ENCODE measurements at places on chromosomes 12 and 14. TPM values are rescaled to one million over a fixed set of nuclear protein-coding genes. Genes with fewer than 3 reads are reported as not detected.

ANO2 gene
- 4.8 TPM for total RNA-seq

SERPINA10 gene
- not detected for total RNA-seq

EPYC gene
- not detected for total RNA-seq

PIWIL1 gene
- not detected for total RNA-seq

NGB gene
- total RNA-seq = not detected

BDKRB2 gene
- total RNA-seq = 9.1 TPM

TCL1B gene
- total RNA-seq = not detected

TEX52 gene
- total RNA-seq = not detected

FGD6 gene
- 21.4 TPM for total RNA-seq

DCN gene
- 470 TPM for total RNA-seq

NELL2 gene
- total RNA-seq = 24.0 TPM

RAB35 gene
- 18.7 TPM for total RNA-seq

DHH gene
- total RNA-seq = 9.0 TPM

BORCS5 gene
- 35.7 TPM for total RNA-seq

AICDA gene
- 0.10 TPM for total RNA-seq

GPRC5D gene
- total RNA-seq = not detected

NRXN3 gene
- 2.9 TPM for total RNA-seq

KSR2 gene
- 0.10 TPM for total RNA-seq

SERPINA1 gene
- 2.5 TPM for total RNA-seq

PRPH gene
- total RNA-seq = 5.2 TPM

KRT82 gene
- not detected for total RNA-seq

MMP19 gene
- 1.5 TPM for total RNA-seq

IFT43 gene
- 22.0 TPM for total RNA-seq

KRT6A gene
- total RNA-seq = 299 TPM

CRIP1 gene
- total RNA-seq = 49.3 TPM

NEUROD4 gene
- total RNA-seq = not detected

FAR2 gene
- 15.2 TPM for total RNA-seq

SOX5 gene
- 7.8 TPM for total RNA-seq

MFAP5 gene
- 100 TPM for total RNA-seq

FAM181A gene
- 0.31 TPM for total RNA-seq

TOMM20L gene
- not detected for total RNA-seq

Measured in tongue (tissue), 3 donors.